NCI-H2029 (cell line): ENCODE measurements at places on chromosomes 5 and 9.

DNA sequence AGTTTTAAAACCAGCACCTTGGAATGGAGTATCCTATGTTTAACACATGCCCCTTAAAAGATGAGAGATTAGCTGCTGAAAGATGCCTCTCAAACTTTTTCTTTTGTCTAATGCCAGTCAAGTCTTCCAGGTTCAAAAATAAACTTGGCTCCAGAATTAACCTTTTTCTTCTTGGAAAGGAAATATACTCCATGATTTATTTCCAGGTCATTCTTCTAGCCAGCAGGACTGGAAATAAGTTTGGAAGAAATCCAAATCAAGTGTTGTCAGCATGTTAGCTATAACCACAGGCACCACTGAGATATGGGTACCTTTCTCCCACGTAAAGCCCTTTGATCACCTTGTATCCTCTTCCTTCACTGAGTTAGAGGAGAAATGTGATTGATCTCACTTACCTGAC is 56.1 kb downstream of the NLN start:
- no peak for DNase-seq

GRCh38 chr9:136695435-136695895 is 8.2 kb upstream of the AGPAT2 start:
- DNase-seq: peak; percentile 96

GRCh38 chr9:81566074-81566698 is 123.2 kb downstream of the TLE1 start:
- DNase-seq: no peak

GRCh38 chr9:138116521-138116920 is 238.9 kb downstream of the CACNA1B start:
- DNase-seq: no peak

DNA sequence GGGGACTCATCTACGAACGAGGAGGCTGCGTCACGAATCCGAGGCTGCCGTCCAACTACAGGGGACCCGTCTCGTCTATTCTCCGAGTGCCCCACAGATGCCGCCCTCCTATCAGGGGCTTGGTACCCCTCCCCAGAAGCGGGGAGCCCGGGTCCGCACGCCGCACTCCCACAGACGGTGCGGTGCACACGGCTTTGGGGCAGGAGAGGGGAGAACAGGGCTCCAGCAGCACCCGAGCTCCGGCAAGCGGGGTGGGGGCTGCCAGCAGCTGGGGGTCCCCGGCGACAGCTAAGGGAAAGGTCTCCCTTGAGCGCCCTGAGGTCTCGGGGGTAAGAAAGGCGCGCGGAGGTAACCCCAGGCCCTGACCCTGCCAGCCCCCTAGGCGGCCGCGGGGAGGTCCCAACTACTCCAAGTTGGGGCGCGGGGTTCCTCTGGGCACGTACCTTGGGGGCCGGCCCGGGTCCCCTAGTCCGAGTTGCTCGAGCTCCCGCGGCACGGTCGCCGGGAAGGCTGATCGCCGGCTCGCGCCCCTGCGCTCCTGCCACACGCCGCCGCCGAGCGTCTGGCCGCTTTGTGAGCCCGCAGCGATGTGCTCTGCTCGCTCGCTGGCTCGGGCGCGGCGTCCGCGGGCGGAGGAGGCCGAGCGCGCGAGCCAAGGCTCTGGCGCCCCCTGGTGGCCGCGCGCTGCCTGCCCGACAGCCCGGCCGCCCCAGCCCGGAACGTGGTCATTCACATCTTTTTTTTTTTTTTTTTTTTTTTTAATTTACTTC is at the start of gene SPOCK1:
TSS of gene SPOCK1 (minus strand) at position 591 of the 770 bp plus-strand sequence.
- DNase-seq: peak; percentile 75

- no peak for DNase-seq
Observed at GRCh38 chr5:33299621-33300208, 141.1 kb upstream of the TARS1 start.

DNA sequence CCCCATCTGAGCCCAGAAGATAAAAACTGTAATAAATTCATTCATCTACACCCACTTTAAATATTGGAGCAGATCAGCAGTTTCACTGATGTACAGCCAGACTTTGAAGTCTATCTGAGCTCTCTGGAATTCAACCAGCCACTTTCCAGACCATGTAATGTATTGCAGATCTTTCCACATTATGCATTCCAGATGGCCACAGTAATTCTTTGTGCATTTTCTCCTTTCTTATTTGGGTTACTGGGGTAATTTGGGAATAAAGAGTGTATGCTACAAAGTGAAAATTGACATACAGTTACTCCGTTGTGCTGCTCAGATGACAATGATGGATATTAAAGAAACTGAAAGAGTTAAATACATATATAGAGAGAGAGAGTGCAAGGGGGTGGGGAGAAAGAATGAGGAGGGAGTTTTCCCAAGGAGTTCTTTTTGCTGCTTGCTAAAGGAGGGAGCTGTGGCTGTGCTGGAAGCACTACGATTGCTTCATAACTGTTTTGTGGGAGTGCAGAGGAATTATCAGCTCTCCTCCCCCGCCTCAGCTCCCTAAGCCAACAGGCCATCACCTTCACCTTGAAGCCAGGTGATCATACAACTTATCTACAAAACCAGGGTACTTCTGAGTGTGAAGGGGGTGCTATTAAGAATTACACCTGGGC is 152.8 kb downstream of the GAS1 start:
- DNase-seq: no peak

GRCh38 chr9:105051897-105052296 is 123.9 kb upstream of the ABCA1 start:
- DNase-seq: no peak

GRCh38 chr9:87184956-87185642 is 237.8 kb upstream of the GAS1 start:
- no peak for DNase-seq

DNA sequence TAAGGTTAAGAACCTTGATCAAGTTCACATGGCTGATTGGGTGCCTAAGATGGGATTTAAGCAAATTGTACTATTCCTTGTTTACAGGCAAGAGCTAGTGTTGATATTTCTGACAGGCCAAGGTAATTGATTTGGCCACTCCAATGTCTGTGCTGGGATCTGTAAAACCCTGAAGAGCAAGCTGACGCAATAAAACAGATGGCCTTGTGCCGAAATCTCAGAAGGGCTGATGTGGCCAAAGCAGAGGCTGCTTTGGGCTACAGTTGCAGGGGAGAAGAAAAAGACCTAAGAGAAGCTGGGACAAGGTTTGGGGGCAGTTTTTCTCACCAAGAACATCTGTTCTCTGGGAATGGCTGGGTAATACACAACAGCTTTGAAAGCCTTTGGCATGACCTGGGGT is 463.2 kb upstream of the ZNF608 start:
- DNase-seq: no peak

GRCh38 chr9:127586537-127586936 is 25.5 kb upstream of the STXBP1 start:
- DNase-seq: peak; percentile 68

DNA sequence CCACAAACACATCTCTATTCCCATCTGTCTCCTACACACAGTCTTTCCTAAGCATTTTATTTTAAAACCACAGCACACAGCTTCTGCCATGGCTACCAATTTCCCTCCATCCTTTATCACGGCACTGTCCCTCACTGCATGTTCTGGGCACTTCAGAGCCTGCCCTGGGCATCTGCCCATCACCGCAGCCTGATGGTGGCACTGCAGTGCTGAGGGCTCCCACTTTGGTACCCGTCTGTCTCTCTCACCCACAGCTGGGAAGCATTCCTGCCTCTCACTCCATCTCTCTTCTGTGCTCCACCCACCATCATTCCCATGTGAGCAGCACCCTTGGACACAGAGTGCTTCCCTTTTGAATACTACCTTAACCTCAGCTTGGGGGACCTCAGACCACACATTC is 31.7 kb downstream of the ZDHHC11 start:
- no peak for DNase-seq

DNA sequence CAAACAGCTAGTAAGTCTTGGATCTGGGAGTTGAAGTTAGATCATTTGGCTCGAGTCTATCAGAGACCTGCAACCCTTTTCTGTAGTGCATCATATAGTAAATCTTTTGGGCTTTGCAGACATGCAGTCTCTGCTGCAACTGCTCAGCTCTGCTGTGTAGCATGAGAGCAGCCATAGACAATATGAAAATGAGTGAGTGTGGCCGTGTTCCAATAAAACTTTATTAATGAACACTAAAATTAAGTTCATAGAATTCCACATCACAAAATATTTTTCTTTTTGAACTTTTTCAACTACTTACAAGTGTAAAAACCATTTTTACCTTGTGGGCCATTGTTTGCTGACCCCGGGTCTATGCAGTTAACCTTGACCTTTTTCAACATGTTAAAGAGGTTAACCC is 35.2 kb downstream of the ROPN1L start:
- DNase-seq: no peak

DNA sequence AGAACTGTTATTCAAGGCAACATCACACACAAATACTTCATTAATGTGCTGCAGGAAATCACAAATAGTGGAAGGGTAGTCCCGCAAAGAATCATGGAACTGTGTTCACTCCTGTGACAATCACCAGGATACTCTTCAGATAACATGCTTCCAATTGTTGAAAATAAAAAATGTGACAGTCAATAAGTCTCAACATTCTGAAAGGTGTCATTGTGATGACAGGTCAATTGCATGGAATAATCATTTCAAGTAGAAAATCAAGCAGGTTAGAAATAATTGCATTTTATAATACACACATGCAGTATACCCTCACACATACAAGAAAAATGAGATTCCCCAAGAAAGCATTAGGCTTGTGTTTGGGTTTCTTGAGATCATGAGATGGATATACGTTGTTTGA is 46.4 kb upstream of the ISL1 start:
- DNase-seq: no peak

GRCh38 chr5:137207023-137207760 is 291.9 kb downstream of the SPOCK1 start:
- DNase-seq: no peak

- no peak for DNase-seq
Observed at GRCh38 chr5:168404365-168404764, 81.9 kb upstream of the RARS1 start.

- DNase-seq: no peak
Observed at GRCh38 chr5:62082370-62082801, 223.6 kb upstream of the KIF2A start.

DNA sequence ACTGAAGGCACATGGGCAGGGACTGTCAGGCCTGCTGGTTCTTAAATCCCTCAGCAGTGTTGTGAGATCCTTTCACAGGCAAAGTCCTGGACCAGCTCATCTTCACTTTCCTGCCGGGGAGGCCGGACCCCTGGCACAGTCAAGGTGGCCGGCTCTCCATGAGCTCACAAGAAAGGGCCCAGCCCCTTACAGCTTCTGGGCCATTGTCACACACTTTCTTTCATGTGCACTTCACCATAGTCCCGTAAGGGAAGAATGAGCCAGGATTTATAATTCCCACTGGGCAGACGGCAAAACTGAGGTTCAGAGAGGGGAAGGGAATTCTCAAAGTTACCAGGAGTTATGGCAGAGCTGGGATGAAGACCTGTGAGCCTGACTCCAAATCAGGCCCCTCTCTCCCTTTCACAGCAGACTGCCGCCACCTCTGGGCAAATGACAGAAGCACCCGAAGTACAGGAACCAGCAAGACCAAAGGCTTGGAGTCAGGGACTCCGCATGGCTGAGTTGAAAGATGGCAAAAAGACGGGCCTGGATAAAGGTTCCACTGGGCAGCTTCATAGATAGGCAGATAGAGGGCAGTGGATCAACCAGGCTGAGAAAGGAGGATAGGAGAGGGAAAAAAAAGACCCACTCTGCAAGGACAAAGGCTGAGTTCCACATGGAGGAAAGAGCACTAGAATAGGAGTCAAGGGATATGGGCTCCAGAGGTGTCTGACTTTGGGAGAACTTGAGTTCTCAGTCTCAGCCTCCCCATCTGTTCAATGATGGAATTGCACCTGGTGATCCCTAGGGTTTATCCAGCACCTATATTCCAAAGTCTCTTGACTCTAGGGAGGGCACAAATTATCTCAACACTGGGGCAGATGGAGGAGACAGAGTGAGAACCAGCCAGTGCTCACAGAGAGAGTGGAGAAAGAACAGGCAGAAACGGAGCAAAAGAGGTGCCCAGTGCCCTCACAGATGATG is 128.7 kb downstream of the PAX5 start:
- DNase-seq: no peak

- DNase-seq: peak; percentile 70
Observed at GRCh38 chr5:14574891-14575508, 6.6 kb upstream of the OTULINL start.

- DNase-seq: no peak
Observed at GRCh38 chr5:88944751-88945531, 62.0 kb upstream of the MEF2C start.

DNA sequence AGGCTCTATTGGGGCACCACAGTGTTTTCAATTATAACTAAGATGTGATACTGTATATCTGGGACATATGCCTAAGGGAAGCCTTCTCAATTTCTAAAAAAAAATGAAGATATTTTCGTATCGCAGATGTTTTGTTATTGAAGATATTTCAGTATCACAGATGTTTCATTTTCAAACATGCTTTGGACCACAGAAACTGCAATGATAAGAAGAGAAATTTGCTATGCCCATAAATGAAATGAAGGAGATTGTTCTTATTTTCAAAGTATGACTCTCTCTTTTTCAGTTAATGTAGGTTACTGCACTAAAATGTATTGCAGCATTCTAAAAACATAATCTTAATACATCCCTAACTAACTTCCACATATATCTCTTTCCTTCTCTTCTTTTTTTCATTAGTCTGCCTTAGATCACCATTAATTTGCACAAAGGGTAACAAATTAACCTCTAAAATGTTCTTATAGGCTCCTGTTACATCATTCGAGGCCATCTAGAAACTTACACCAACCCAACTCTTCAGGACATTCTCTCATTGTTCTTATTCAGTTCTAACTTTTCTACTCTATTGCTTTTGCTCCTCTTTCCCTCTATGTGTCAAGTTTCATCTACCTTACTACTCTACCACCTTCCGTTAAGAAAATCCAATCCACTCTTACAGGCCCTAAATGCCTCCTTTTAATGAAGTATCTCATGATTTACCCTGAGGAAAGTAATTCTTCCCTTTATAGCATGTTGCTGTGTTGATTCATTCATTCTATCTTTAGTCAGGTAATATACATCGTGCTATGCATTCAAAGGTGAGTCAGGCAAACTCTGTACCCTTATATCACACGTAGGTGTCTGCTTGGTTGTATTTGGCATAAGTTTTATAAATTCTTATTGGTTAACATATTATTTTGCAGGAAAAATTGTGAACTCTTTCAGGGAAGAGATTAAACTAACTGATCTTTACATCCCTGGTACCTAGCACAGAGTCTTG is 70.5 kb downstream of the ST8SIA4 start:
- no peak for DNase-seq

DNA sequence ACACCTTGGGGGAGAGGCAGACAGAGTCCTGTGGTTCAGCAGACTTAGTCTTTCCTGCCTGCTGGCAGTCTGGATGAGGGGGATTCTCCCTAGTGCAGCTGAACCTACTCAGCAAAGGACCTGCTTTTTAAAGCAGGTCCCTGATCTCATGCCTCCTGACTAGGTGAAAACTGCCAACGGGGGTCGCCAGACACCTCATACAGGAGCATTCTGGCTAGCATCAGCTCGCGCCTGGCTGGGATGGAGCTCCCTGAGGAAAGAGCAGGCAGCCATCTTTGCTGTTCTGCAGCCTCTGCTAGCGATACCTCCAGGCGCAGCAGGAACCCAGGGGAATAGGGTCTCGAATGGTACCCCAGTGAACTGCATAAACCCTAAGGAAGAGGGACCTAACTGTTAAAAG is 225.2 kb downstream of the CDH9 start:
- no peak for DNase-seq
